ENCODE measurements at places on chromosomes 7 and 10.

DNA sequence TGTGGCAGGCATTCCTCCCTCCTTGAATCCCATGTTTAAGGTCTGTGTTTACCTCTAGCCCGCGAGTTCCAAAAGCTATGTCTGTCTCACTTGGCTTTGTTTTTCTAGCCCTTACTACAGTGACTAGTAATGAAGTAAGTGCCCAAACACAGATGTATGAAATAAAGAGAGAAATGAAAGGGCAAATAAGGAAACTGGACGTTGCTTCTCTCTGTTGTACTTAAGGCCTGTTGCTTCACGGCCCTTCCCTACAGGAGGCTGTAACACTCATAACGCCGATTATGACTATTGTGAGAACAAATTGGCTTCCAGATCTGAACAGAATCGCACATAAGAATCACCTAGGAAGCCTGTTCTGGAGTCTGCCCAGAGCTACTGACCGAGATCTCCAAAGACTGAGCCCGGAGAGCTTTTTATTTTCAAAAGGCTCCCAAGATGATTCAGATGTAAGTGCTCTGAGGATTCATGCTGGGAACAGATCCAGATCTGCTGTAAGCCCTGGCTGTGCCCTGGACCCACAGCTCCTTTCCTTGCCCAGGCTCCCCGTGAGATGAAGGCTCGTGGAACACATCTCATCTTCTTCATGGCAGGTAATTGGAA, 432.6 kb downstream of the SDK1 start:
- no peak for DNase-seq

DNA sequence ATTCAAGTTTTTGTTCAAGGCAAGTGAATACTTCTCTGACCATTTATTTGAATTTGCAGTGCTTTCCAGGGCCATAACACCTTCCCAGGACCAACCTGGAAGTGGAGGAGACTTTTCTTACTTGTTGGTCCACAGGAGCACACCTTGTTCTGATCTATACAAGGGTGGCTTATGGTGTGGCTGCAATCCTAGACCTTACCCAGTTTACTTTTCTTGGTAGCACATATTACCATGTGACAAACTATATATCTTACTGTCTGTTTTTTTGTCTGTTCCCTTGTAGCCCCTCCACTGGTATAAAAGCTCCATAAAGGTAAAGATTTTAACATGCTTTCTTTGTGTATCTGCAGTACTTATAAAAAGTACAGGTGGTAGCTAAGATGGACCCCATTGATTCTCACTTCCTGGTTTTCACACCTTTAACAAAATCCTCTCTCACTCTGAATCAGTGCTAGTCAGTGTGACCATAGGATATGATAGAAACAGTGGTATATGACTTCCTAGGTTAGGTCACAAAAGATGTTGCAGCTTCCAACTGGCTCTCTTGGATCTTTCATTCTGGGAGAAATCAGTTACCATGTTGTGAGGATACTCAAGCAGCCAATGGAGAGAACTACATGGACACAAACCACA, 5.6 kb upstream of the ASB4 start:
- DNase-seq: no peak

GRCh38 chr7:133290041-133290440, 37.2 kb downstream of the EXOC4 start:
- DNase-seq: no peak

DNA sequence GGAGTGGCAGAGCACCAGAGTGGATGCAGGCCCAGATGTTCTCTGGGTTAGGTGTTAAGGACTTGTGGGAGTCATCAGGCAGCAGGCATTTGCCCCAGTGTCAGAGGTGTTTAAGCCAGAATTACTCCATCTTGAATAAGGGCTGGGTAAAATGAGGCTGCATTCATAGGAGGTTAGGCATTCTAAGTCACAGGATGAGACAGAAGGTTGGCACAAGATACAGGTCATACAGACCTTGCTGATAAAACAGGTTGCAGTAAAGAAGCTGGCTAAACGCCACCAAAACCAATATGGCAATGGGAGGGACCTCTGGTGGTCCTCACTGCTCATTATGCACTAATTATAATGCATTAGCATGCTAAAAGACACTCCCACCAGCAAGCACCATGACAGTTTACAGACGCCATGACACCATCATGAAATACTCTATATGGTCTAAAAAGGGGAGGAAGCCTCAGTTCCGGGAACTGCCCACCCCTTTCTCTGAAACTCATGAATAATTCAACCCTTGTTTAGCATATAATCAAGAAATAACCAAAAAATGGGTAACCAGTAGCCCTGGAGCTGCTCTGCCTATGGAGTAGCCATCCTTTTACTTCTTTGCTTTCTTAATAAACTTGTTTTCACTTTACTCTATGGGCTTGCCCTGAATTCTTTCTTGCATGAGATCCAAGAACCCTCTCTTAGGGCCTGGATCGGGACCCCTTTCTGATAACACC, 882 bp upstream of the LRRC61 start:
- peak; percentile 55 for DNase-seq

GRCh38 chr10:113137941-113138685, 188.1 kb downstream of the TCF7L2 start:
- no peak for DNase-seq

DNA sequence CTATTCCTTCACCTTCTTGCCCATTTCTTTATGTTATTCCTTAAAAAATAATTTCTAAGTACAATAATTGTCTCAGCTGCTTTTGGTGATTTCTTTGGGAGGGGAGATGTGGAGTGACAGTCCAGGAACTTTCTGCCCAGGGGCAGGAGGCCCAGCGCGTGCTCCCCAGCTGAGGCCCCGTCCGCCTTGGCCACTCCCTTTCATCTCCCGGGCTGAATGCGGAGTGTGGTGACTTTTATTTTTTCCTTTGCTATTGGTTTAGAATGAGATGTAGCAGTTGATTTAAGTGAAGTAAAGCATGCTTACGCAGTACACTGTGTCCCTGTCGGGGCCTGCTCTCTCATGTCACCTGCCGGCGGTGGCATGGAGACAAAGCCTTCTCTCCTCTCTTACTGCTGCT, 141.6 kb downstream of the MGMT start:
- no peak for DNase-seq

DNA sequence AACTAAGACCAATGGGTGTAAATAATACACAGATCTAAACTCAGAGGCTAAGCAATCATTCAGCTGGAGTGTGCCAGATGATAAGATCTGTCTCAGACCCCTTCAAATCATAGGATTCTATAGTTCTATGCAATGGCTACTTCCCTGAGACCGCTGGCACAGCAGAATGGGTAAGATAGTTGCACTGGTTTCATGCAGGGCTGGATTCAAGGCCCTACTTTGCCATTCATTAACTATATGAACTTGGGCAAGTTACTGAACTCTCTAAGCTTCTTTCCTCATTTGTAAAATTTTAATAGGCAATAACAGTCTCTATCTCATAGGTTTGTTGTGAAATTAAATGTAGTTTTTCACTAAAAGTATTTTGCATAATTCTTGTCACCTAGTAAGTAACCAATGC, 62.0 kb downstream of the TFEC start:
- no peak for DNase-seq

Data from CD4-positive, alpha-beta memory T cell (primary cell).